Suppressor macrophage treated with lipopolysaccharide for 4 hours (primary cell): ENCODE measurements at places on chromosomes 16 and 17.

- DNase-seq, result no peak
Observed at GRCh38 chr16:76571755-76572154, 294.6 kb downstream of the CNTNAP4 start.

- DNase-seq, result no peak
Observed at GRCh38 chr17:8728971-8729370, 15.7 kb downstream of the CCDC42 start.

DNA sequence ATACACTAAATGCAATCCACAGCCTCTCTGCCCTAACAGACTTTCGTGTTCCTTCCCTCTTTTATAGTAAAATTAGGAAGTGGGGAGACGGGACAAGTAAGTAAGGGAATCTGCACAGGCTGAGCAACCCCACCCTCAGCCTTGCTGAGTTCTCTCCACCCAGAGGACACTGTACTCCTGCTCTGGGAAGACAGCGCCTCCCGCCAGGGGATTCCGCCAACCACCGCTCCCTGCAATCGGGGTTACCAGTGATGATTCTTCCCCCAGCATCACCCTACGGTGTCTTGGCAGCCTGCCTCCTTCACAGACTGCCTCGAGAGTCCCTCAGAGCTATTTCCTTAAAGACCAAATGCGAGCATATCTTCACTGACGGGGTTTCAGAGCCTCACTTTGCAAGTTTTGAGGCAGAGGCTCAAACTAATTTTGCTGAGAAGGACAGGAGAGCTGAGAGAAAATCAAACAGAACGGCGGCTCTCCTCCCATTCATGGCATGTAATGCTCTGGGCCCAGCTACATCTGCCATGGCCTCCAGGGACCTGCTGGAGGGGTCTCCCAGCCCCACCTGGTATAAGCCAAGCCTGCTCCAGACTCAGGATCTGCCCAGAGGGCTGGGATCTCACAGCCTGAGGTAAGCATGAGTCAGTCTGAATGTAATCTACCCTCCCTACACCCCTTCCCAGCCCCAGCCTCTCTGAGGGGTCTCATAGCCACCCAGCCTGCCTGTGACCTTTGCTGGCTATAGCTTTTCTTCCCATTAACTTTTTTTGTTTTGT, 22.7 kb upstream of the ASGR2 start:
- peak; percentile 59 for DNase-seq

- DNase-seq, result no peak
Observed at GRCh38 chr16:25138130-25138529, 26.6 kb downstream of the LCMT1 start.

- DNase-seq, result no peak
Observed at GRCh38 chr16:73544826-73545225, 496.9 kb upstream of the ZFHX3 start.

DNA sequence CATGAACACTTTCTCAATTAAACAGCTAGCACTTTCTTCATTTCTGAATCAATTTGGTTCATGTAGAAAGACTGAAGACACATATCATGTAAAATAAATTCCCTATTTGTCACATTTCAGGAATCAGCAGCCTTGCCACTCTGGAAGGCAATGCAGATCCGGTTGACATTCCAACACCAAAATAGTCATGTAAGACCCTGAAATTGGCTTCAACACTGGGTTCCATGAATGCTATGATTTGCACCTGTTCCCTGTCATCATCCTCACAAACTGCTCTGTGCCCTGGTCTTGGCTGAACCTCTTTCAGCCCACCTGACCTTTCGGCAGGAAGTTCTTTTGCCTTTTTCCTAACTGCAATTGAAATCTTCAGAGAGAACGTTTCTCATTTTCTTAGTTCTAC, 156.9 kb downstream of the CDH8 start:
- DNase-seq, result no peak

- no peak for DNase-seq
Observed at GRCh38 chr16:11140867-11141266, 115.1 kb downstream of the SOCS1 start.

DNA sequence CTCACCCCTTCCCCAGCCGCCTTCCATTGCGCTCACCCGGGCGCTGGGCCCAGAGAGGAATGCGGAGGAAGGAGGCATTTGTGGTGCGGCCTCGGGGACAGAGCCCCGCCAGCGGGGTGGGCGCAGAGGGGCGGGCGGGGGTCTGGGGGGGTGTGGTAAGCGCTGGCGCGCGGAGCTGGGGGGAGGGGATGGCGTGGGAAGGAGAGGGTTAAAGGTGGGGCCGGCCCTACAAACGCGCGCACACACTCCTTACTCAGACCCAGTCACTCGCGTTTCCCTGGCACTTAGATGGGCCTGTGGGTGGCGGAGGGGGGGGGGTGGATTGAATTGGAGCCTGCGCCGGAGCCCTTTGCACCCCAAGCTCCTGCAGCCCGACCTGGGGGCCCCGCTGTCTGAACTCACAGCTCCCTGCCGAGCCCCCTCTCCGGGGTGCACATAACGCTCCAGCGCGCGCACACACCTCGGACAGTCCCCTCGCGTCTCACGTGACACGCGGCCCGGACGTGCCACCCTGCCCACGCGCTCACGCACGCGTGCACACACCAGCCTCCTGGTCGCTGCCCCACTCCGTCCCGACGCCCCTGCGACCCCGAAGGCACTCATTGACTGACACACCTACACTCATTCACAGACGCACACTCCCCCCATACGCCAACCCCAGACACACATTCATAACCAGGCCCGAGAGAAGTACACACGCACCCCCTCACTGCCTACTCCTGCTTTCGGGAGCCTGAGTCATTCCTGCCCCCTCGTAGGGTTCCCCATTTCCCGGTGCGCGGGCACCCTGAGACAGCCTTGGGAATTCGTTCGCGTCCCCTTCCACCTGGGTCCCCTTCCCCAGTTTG, 844 bp downstream of the TBKBP1 start:
- DNase-seq, result peak; percentile 60

- peak; percentile 15 for DNase-seq
Observed at GRCh38 chr16:87457709-87458423, 35.0 kb downstream of the ZCCHC14 start.
